ENCODE measurements at places on chromosomes 3 and 15. TPM values are rescaled to one million over a fixed set of nuclear protein-coding genes. Genes with fewer than 3 reads are reported as not detected.

Gene WHAMM
- polyA plus RNA-seq: 10.8 TPM

DNA sequence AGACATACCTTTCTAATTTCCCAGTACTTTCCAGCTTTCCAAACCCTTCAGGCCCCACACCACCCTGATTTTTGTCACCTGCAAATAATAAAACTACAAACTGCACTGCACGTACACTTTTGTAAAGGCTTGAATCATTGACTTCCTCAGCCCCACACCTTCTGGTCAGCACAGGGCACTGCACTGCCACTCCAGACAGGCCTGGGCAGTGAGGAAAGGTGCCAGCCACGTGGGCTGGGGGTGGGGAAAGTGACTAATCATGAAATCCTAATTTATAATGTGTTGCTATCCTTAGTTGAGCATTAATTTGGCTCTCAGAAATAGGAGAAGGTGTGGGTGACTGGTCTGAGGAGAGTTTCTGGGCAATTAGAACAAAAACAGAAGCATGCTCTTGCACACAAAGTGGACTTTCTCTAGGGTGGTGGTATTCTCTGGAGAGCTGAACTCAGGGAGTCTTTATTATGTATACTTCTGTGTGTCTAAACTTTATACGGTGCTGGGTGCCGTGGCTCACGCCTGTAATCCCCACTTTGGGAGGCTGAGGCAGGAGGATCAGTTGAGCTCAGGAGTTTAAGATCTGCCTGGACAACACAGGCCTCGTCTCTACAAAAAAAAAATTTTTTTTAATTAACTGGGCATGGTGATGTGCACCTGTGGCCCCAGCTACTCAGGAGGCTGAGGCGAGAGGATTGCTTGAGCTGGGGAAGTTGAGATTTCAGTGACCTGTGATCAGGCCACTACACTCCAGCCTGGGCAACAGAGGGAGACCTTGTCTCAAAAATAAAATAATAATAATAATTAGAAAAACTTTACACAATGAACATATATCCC, 58.2 kb upstream of the FLNB start:
- no peak for DNase-seq

GRCh38 chr3:77449459-77450350, 409.8 kb downstream of the ROBO2 start:
- DNase-seq: no peak

DNA sequence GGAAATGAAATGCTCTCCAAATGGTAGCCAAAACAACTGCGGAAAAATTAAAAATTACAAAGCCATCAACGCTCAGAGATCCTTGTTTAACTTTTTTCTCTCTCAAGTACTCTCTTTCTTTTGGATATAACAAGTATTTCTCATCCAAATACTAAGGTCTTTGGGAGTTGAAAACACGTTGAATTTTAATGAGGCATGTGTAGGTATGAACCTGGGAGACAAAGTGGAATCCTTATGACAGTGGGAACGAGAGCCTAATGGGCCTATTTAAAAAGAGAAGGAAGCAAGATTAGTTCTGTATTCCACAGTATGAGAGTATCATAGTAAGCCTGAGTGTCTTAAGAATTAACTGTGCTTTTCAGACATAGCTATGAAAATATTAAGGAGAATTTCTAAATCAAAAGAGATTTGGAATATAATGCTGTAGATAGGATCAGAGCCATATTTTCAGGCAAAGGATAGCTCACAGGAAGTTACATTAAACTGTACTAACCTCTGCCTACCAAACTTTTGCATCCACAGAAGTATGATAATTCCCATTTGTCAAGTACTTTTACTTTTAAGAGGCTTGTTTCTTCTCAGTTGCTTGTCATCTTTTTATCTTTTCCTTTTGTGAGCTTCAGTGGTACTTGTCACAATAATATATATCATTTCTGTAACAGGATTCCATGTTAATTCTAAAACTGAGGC, 759 bp downstream of the CD96 start:
- no peak for DNase-seq

Gene OTOL1
- polyA plus RNA-seq: not detected

GRCh38 chr15:62637574-62637897, 405.0 kb upstream of the TPM1 start:
- no peak for DNase-seq

Gene TMC3
- polyA plus RNA-seq: 0.08 TPM

- DNase-seq: no peak
Measured at GRCh38 chr3:30241721-30242120, 364.7 kb upstream of the TGFBR2 start.

GRCh38 chr15:60458721-60459120, 20.2 kb downstream of the ICE2 start:
- no peak for DNase-seq
